Thoracic aorta (tissue), 2 donors: ENCODE measurements at places on chromosomes 16 and 17. TPM values are rescaled to one million over a fixed set of nuclear protein-coding genes. Genes with fewer than 3 reads are reported as not detected.

- no peaks in the 10 kb centered on the region for H3K27me3 ChIP-seq
- no peaks in the 10 kb centered on the region for H3K4me1 ChIP-seq
- H3K4me3 ChIP-seq: no peak overlapping the region
- H3K36me3 ChIP-seq: no peaks in the 10 kb centered on the region
- H3K27ac ChIP-seq: no peak overlapping the region
- DNase-seq: no peak
These were observed 17.1 kb upstream of the WFIKKN2 start for GRCh38 chr17:50818261-50818660.

DNA sequence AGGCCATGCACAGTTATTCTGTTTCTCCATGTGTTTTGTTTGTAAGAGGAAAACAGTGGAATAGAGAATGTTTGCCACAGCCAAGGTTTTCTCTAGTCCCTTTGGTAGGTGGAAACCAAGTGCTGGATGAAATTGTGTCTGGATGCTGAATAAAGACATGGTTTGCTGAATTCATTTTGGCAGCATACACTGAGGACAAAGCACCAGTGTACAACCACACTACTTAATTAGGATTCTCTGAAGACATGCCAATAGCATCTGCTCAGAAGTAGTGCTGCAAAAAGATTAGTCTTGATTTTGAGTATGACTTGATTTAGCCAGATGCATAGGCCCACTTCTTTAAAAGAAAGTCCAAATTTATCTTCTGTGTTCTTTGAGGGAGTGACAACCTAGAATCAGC is 230.5 kb upstream of the CACNG5 start:
- no peak for DNase-seq
- H3K4me3 ChIP-seq: no peak overlapping the region
- H3K27me3 ChIP-seq: no peaks in the 10 kb centered on the region
- no peaks in the 10 kb centered on the region for H3K4me1 ChIP-seq
- no peaks in the 10 kb centered on the region for H3K36me3 ChIP-seq
- no peak overlapping the region for H3K27ac ChIP-seq

CRYBA1 gene
- total RNA-seq: not detected

DNA sequence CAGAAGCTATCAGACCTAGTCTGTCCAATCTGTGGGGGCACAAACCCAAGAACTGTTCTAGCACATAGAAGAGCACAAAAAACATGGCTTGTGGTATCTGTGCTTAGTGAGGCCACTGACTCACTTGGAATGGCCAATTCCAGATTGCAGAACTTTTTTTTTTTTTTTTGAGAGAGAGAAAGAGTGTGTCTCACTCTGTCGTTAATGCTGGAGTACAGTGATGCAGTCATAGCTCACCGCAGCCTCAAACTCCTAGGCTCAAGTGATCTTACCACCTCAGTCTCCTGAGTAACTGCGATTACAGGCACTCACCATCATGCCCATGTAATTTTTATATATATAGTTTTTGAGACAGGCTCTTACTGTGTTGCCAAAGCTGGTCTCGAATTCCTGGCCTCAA is 77.2 kb upstream of the CLEC3A start:
- DNase-seq: no peak
- H3K4me3 ChIP-seq: no peak overlapping the region
- H3K27ac ChIP-seq: no peak overlapping the region
- no peaks in the 10 kb centered on the region for H3K36me3 ChIP-seq
- no peaks in the 10 kb centered on the region for H3K27me3 ChIP-seq
- no peaks in the 10 kb centered on the region for H3K4me1 ChIP-seq

KCNH6 gene
- total RNA-seq: not detected

DNA sequence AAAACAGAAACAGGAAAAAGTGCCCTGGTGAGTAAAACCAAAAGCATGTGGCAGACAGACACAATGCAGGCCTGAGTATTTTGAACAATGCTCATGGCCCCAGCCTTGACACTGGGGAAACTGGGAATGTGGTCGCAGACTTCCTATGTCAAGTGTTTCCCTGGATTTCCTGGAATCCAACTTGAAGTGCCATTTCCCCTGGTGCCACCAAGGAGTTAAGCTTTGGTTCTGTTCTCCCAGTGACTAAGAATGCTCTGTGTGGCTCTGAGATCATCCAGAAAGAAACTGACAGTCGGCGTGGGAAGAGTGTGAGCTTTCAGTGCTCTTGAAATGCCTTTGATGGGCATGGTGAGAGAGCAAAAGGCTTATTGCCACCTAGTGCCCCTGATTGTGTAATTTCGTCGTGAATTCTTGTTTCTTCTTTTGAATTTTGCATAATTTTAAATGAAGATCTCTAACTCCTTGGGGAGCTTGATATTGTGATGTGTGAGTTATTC is 96.0 kb downstream of the YPEL2 start:
- no peaks in the 10 kb centered on the region for H3K36me3 ChIP-seq
- H3K4me3 ChIP-seq: peak overlapping the region; percentile 15
- no peak for DNase-seq
- peak overlapping the region; percentile 98 for H3K27ac ChIP-seq

DNA sequence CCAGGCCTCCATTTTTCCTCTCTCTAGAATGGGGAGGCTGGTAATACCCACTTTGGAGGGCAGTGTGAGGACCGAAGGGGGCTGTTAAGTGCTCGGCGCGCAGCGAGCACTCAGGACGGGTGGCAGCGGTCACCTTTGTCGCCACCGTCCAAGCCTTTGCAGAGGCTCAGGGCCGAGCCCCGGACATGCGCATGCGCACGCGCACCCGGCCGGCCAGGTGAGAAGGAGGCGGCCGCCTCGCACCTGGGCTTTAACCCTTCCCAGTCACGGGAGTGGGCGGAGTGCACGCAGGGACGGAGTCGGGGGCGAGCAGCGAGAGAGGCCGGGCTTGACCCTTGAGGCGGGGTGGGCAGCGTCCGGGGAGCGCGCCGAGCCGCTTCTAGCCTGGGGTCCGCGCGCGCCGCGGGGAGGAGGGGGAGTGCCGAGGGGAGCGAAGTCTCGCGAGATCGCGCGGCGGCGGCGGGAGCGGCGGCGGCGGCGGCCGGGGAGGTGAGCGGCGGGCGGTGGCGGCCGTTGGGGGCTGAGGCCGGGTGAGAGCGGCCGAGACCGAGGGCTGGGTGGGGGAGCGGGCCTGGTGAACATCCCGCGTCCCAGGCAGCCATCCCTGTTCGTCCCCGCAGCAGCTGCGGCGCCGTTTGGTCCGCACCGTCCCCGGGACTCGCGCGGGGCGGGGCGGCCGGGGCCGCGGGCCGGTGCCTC is at the start of gene MRTFB:
Gene MRTFB, plus strand, starts transcription at position 443 of the 699 bp plus-strand sequence. CDS start 69,288 bp downstream, outside the sequence.
- H3K27me3 ChIP-seq: no peaks in the 10 kb centered on the region
- H3K27ac ChIP-seq: peak within 1 kb of the TSS; percentile 62
- H3K36me3 ChIP-seq: no peaks in the 10 kb centered on the region
- H3K4me3 ChIP-seq: peak within 1 kb of the TSS; percentile 99
- peak; percentile 19 for DNase-seq
- H3K4me1 ChIP-seq: peaks cover 3% of the 10 kb centered on the region

- H3K4me3 ChIP-seq: no peak overlapping the region
- DNase-seq: no peak
- no peaks in the 10 kb centered on the region for H3K4me1 ChIP-seq
- H3K27ac ChIP-seq: no peak overlapping the region
These were observed 15.8 kb upstream of the CAVIN1 start for GRCh38 chr17:42438600-42439567.

DNA sequence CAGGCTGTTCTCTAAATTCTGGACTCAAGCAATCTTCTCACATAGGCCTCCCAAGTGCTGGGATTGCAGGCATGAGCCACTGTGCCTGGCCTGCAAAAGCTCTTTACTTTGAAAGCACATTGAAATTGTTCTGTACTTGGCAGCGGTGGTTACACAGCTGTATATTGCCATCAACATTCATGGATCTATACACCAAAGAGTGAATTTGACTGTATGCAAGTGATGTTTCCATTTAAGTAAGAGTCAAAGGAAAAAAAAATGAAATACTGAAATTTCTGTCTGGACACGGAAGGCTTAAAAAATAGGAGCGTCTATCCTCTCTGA is 450.6 kb upstream of the PSMD7 start:
- H3K36me3 ChIP-seq: no peaks in the 10 kb centered on the region
- H3K27ac ChIP-seq: no peak overlapping the region
- H3K4me3 ChIP-seq: no peak overlapping the region
- peaks cover 11% of the 10 kb centered on the region for H3K4me1 ChIP-seq

- no peak for DNase-seq
- H3K27ac ChIP-seq: no peak overlapping the region
- peaks cover under 1% of the 10 kb centered on the region for H3K4me1 ChIP-seq
- H3K4me3 ChIP-seq: no peak overlapping the region
These were observed 33.9 kb downstream of the CYB561 start for GRCh38 chr17:63412234-63412633.

DNA sequence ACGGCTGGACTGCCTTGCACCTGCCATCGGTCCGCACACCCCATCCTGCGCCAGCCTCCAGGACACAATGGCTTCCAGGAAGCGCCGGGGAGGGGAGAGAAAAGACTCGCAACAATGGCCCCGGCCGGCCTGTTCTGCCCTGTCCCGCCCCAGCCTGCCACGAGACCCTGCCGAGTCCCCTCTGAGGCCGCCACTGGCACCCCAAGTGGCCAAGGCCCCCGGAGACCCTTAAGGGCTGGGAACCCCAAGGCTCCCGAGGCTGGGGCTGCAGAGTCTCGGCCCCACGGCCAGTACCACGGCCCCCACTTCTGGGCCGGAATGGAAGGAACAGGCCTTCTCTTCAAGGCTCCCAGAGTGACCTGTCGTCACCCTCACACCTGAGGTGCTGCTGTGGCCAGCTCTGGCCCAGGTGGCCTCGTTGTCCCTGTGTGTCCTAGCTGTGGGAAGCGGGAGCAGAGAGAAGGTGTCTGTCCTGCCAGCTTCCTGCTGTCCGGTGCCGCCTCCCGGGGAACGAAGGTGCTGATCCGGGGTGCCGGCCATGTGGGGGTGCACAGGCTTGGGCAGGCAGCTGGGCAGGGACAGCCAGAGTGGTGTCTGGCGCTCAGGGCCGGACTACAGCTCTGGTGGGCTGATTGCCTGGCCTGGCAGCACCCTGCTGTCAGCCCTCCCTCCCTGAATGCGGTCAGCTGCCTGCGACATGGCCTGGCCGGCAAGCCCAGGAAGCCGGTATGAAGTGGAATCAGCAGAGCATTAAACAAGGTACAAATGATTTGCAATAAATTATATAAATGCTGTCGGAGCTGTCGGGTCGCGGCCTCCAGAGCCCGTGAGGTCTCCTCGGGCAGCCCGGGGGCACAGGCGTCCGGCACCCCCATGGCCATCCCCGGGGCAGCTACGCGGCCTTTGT is 8.2 kb upstream of the CACNA1H start:
- H3K27me3 ChIP-seq: no peaks in the 10 kb centered on the region
- no peak overlapping the region for H3K27ac ChIP-seq
- no peaks in the 10 kb centered on the region for H3K4me1 ChIP-seq
- no peaks in the 10 kb centered on the region for H3K36me3 ChIP-seq
- no peak overlapping the region for H3K4me3 ChIP-seq

DNA sequence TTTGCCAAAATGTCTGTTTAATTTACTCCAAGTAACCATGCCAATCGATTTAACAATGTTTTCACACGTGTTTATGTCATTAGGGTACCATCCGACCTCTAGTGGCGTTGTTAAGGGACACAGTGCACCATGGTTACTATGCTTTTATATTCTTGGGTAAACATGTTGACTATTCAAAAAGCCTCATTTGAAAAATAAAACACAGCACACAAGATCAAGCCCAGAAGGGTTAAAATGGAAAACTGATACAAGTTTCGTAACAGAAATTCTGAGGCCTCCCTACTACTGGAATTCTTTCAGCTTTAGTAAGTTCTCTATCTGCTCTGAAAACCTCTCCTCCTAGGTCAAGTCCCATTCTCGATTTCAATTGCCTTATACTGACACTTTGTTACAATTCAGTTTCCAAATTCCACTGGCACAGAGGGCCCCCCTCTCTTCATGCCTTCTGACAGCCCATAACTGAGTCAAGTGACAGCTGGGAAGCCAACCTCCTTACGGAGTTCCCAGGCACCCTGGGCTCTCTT is 2.1 kb downstream of the CFAP20 start:
- no peak for DNase-seq
- H3K4me1 ChIP-seq: peaks cover 15% of the 10 kb centered on the region
- H3K27me3 ChIP-seq: no peaks in the 10 kb centered on the region
- peak overlapping the region; percentile 97 for H3K4me3 ChIP-seq
- H3K27ac ChIP-seq: peak overlapping the region; percentile 55

KRT12 gene
- total RNA-seq: not detected

GRCh38 chr17:65155622-65156021 is 18.5 kb downstream of the RGS9 start:
- no peak overlapping the region for H3K4me3 ChIP-seq
- no peaks in the 10 kb centered on the region for H3K4me1 ChIP-seq
- no peaks in the 10 kb centered on the region for H3K36me3 ChIP-seq

DNA sequence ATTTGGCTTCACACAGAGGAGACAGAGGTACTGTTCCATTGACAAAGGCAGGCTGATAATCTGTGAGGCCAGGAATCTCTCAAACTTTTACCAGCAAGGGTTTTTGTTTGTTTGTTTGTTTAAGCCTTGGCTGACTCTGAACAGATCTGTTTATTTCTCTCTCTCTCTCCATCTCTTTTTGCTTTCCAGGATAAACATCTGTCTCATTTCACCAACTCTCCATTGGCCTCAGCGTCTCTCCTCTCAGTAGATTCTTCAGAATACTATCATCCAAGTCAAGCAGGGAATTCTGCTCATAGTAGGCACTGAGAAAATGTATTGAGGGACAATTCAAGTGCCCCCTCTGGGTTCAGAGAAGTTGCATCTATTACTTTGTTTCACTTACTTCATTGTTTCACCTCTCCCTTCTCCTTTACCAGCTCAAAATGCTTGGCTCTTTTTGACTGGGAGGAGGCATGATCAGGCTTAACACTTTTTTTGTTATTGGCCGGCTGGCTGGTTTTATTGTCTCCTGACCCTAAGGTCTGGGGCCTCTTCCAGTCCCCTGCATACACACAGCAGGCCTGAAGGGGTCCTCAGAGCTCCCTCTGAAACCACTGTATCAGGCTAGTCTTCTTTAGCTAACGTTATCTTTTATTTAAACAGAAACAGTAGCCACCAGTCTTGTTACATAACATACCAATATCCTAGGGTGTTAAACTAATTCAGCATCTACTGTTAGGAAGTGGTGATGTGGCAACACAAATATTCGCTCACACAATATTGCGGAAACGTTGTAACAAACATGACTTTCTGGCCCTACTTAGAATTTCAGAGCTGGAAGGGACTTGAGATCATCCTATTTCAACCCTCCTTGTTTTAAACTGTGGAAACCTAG is 2.0 kb upstream of the YPEL2 start:
- H3K27ac ChIP-seq: peak overlapping the region; percentile 91
- H3K4me3 ChIP-seq: peak overlapping the region; percentile 96
- H3K4me1 ChIP-seq: peaks cover 35% of the 10 kb centered on the region
- H3K36me3 ChIP-seq: no peaks in the 10 kb centered on the region
- no peaks in the 10 kb centered on the region for H3K27me3 ChIP-seq

DNA sequence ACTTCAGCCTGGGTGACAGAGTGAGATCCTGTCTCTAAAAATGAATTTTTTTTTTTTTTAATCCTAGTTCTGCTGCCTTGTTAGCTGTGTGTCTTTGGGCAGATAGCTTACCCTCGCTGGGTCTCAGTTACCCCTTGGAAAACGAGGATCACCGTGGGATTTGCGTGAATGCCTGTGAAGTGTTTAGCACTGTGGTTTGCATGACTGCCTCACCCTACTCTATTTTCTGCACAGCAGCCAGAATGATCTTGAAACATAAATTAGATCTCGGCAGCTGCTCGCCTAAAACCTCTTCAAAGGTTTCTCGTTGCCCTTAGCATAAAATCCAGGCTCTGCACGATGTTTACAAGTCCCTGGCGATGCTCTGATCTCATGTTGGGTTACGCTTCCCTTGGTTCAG is 71.2 kb upstream of the GRIN2A start:
- DNase-seq: no peak
- H3K4me1 ChIP-seq: no peaks in the 10 kb centered on the region
- no peaks in the 10 kb centered on the region for H3K27me3 ChIP-seq
- H3K36me3 ChIP-seq: no peaks in the 10 kb centered on the region

SPN gene
- 1.1 TPM for total RNA-seq
